Inflammatory macrophage treated with lipopolysaccharide for 4 hours (primary cell): ENCODE measurements at places on chromosomes 12 and 14.

DNA sequence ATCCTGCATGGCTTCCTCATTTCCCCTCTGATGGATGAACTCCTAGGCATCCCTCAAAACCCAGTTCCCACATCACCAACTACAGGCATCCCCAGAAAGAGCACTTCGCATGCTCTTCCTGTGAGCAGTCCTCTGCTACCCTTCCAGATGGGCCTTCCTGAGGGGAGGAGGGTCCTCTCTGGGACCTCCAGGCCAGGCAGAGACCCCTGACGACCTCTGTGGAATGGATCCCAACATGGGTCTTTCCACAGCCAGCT, 1.9 kb downstream of the AKT1 start:
- DNase-seq, result no peak

- no peak for DNase-seq
These were observed 231.9 kb downstream of the C12orf75 start for GRCh38 chr12:105562199-105562971.

DNA sequence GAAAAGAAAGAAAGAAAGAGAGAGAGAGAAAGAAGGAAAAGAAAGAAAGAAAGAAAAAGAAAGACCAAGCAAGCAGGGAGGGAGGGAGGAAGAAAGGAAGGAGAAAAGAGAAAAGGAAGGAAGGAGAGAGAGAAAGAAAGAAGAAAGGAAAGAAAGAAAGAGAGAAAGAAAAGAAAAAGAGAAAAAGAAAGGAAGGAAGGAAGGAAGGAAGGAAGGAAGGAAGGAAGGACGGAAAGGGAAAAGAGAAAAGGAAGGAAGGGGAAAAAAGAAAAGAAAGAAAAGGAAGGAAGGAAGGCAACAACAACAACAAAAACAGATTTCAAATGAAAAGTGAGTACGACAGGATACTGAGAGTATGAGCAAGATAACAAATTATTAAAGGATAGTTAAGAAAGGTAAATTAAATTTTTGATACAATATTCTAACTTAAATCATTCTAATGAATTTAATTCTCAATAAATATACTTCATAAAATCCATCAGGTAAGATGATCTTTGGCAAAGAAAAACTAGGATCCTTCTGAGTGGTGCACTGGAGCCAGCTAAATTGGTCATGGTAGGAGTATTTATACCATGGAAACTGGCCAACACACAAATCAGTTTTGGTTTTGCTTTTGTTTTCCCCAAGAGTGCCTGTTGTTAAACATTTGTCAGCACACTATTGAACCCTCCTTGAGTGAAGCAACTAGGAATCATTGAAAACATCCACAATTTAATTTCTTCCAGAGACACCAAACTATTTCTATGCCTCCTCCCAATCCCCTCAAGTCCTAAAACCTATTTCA, 56.1 kb upstream of the DYRK2 start:
- peak; percentile 64 for DNase-seq

GRCh38 chr12:62738616-62739015, 196.3 kb downstream of the PPM1H start:
- no peak for DNase-seq

DNA sequence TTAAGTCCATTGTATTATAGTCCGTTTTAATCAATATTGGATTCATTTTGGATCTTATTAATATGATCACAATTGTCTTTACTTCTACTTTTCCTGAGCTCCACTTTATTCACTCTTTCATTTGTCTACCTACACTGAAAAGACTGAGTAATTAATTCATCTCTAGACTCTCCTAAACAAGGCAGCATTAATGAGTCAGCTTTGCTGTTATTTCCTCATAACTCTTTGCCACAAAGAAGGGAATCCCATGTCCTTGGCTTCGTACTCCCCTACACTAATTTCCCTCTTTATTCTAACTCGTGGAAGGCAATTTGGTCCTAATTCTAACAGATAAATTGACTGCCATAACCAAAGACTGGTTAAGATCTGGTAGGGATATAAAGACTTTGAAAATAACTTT, 91.9 kb downstream of the ARMH4 start:
- no peak for DNase-seq

GRCh38 chr14:57889245-57889644, 23.4 kb upstream of the SLC35F4 start:
- DNase-seq, result no peak

- peak; percentile 25 for DNase-seq
These were observed 18.0 kb downstream of the ACACB start for GRCh38 chr12:109134186-109134917.

DNA sequence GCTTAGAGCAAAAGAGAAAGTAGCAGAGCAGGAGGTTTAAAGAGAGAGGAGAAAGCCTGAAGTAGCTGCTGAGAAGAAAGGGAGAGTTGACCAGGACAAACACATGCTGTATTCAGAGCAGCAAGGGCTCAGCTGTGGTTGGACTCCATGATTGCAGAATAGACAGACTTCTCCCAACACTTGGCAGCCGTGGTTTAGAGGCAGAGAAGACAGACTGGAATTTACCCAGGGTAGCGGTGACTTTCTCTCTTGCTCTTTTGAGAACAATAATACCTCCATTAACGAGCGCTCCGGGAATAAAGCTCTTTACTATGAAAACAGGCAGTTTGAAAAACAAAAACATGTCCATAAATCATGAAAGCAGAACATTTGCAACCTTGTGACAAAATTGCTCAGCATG, 21.4 kb upstream of the IGF1 start:
- DNase-seq, result peak; percentile 29

GRCh38 chr12:68568922-68569569, 41.7 kb upstream of the RAP1B start:
- no peak for DNase-seq

- DNase-seq, result no peak
These were observed 73.9 kb downstream of the PPP1R36 start for GRCh38 chr14:64623554-64624165.

DNA sequence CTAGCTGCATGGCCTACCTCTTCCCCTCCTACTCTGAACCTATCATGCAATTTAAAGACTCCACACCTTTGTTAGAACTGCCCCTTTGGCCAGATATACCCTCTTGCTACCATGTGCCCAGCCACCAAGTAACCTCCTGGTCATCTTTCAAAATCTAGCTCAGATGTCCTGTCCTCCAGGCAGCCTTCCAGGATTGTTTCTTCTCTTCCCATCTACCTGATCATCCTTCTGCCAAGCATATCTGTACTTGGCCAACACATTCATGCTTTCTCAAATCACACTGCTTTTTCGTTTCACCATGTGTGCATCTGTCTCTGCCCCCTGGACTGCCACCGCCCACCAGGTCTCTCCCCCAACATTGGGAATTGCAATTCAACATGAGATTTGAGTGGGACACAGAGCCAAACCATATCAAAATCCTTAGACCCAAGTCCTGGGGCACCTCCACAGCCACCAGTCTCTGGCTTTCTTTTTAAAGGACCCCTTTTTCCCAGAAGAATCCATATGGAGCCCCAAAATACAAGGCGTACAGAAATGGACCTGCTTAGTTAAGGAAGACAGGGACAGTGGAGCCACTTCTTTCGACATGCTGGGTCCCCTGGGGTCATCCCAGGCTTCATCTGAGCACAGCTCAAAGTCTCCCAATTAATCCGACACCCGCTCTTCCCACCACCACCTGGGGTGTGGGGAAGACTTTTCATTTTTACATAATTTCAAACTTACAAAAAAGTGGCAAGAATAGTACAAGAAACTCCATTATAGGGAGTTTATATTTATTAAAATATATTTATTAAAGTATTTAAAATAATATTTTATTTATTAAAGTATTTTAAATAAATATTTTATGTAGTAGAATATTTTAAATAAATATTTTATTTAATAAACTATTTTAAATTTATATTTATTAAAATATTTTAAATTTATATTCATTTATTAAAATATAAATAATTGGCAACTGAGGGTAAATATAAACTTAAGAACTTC, 7.9 kb upstream of the CMKLR1 start:
- no peak for DNase-seq

- DNase-seq, result no peak
These were observed 101.5 kb downstream of the VCPKMT start for GRCh38 chr14:50014809-50015430.

GRCh38 chr12:80847575-80847974, 90.2 kb downstream of the LIN7A start:
- DNase-seq, result no peak

- no peak for DNase-seq
These were observed 169.3 kb upstream of the CAND1 start for GRCh38 chr12:67099858-67100257.

GRCh38 chr14:76644855-76645518, 116.3 kb upstream of the VASH1 start:
- DNase-seq, result no peak

DNA sequence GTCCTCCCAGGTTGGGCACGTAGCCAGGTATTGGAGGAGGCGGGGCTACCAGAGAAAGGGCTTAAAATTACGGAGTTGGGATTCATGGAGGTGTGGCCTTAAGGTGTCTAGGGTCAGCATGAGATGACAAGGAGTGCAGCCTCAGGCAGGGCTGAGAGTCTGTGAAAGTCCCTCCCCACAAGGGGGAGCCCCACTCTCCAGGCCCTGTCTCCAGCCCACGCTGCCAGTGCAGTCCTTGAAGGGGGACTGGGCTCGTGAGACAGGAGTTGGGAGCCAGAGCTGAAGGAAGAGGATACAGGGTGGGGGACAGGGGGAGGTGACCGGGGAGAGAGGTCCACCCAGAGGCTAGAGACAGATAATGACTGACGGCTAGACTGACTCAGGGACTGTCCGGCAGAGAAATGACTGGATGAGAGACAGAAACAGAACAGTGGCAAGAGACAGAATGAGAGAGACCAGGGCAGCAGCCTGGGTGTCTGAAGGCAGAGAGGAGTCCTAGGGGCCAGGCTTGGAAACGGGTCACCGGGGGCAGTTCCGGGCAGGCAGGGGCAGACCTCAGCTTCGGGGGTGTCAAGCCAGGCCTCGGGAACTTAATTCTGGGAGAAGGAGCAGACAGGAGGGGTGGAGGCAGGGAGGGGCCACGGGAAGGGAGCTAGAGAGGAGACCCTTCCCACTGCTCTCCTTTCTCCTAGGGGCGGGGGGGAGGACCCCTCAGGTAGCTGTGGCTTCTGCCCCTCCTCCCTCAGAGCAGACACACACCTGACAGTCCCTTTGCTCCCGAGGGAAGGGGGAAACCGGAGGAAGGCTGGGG, 970 bp downstream of the CDH24 start:
- peak; percentile 66 for DNase-seq

- no peak for DNase-seq
These were observed 159.4 kb downstream of the EPS8 start for GRCh38 chr12:15629761-15630160.

- no peak for DNase-seq
These were observed 1.7 kb downstream of the ERBB3 start for GRCh38 chr12:56081393-56082347.

- peak; percentile 66 for DNase-seq
These were observed 314.8 kb upstream of the FKBP4 start for GRCh38 chr12:2479851-2480535.

GRCh38 chr12:66800046-66800445, 121.2 kb upstream of the GRIP1 start:
- no peak for DNase-seq

DNA sequence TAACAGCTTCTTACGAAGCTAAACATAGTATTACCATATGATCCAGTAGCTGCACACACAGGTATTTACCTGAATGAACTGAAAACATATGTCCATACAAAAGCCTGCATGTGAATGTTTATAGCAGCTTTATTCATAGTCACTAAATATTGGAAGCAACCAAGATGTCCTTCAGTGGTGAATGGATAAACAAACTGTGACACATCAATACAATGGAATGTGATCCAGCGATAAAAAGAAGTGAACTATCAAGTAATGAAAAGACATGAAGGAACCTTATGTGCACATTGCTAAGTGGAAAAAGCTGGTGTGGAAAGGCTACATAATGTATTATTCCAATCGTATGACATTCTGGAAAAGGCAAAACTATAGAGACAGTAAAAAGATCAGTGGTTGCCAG, 38.1 kb upstream of the JDP2 start:
- DNase-seq, result no peak

- no peak for DNase-seq
These were observed 85.5 kb upstream of the FZD10 start for GRCh38 chr12:130076752-130077151.

GRCh38 chr12:52903285-52903854, 1.5 kb downstream of the KRT8 start:
- DNase-seq, result peak; percentile 32

- DNase-seq, result no peak
These were observed 11.0 kb downstream of the TPH2 start for GRCh38 chr12:71949646-71950045.

DNA sequence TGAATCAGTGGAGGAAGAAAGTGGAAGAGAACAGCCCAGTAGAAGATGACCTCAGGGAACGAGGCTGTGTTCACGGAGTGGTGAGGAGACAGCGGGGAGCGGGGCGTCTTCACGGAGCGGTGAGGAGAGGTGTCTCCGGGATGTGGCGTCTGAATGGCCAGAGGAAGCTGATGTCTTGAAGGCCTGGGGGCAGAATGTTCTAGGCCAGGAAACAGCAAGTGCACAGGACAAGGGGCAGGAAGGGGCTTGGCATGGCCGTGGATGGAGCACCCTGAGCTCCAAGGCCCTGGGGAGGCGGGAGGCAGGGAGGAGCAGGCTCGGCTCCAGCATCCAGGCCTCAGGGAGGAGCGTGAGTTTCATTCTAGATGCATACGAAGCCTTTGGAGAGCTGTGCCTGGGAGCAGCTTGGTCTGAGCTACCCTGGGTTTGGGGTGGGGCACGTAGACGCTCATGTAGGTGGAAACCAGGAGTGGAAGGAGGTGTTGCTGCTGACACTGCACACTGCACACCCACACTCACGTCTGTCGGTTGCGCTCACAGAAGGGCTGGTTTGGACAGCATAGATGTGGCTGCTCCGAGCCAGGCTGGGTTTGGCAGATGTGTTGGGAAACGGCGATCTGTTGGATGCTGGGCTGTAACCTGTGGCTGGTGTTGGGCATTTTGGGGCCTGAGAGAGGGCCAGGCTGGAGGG, 131.6 kb downstream of the ADGRD1 start:
- DNase-seq, result no peak

DNA sequence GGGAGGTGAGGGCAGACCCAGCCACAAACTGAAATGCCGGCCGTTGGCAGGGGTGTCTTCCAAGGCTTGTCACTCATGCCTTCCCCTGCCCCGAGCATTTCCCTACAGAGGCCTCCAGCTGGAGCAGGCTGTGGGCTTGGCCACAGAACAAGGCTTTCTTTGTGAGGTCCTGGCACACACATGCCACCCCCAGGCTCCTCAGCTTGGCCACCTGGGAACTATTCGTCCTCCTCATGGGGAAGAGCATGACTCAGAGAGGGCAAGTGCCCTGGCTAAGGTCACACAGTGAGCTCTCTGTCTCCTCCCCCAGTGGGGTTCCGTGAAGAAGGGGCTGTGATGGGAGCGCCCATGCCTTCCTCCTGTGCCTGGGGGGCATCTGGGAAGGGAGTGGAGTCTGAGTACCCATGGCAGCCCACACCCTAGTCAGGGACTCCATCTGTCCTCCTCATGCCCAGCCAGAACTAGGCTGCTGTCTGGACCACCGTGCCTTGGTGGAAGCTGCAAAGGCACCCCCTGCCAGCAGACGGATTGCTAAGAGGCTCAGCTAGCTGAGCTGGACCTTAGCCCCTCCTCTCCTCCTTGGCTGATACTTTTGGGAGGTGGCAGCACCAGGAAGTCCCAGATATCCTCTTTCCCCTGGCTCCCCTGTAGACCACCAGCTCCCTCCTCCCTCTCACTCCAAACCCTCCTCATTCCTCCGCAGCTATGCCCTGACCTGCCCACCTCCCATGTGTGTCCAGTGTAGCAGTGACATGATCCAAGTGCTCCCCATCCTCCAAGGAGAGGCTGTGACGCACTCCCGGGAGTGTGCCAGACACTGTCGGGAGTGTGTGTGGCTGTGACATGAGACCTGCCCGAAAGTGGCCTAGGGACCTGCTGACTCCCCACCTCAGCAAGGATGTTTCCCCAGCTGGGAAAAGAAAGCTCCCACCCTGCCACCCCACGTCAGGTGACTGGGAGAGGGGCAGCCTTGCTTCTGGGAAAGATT, 21.4 kb downstream of the ABCB9 start:
- DNase-seq, result no peak
